ENCODE measurements at places on chromosomes 12 and 14.

DNA sequence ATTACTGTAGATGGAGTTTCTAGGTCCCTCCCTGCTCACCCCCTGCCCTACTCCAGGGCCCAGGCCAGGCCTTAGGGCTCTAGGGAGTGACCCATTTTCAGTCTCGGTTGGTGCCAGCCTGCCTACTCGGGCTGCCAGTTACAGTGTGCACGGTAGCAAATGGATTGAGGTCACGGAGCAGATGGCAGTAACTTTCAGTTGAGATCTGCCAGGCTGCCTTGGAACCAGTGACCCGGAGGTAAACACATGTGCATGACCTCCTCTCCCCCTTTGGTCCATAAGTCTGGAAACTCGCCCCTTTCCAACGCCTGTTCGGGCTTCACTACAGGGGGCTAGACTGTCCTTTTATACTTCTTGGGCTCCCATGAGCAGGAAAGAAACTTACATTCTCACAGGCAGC lies 139.7 kb upstream of the TBX3 start:
- DNase-seq, result no peak

- DNase-seq, result no peak
Observed at GRCh38 chr14:53808042-53808441, 148.6 kb downstream of the BMP4 start.

DNA sequence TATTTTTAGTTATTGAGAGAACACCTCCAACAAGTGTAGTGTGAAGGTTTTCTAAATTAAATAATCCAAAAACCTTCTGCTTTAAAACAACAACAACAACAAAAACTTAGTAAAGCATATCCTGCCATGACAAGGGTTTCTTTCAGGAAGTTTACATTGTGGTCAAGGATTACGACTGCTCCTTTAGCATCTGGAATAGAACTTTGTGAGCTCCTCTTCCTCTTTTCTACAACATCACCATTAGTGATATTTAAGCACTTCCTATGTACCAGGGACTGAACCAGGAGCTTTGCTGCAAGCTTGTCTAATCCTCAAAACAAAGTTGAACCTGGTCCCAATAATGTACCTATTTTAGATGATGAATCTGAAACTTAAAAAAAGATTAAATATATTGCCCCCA lies 315.4 kb upstream of the KITLG start:
- no peak for DNase-seq

- no peak for DNase-seq
Observed at GRCh38 chr14:102903248-102903888, 19.1 kb upstream of the AMN start.

- no peak for DNase-seq
Observed at GRCh38 chr12:17035372-17035771, 429.4 kb upstream of the LMO3 start.

DNA sequence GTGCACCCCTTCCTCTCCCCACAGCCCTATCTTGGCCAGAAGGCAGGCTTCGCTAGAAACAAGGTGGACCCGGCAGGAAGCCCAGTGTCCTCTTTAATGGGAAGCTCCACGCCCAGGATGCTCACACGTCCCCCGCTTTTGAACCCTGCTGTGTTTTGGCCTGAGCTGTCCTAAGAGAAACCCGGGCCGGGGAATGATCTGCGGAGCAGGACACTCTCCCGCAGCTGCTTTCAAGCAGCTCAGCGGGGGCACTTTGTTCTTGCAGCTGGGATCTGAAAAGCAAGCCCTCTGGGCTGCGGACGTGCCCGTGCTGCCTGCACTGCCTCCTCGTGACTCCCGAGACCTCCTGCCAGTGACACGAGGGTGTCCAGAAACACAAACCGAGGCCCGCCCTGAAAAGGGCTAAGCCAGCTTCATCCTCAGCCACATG lies 30.0 kb downstream of the SCARB1 start:
- no peak for DNase-seq

All from activated T-helper 1 cell treated with Interleukin-2 at 50 U/mL for 16 hours (primary cell).